ENCODE measurements at places on chromosomes 5 and 9.

DNA sequence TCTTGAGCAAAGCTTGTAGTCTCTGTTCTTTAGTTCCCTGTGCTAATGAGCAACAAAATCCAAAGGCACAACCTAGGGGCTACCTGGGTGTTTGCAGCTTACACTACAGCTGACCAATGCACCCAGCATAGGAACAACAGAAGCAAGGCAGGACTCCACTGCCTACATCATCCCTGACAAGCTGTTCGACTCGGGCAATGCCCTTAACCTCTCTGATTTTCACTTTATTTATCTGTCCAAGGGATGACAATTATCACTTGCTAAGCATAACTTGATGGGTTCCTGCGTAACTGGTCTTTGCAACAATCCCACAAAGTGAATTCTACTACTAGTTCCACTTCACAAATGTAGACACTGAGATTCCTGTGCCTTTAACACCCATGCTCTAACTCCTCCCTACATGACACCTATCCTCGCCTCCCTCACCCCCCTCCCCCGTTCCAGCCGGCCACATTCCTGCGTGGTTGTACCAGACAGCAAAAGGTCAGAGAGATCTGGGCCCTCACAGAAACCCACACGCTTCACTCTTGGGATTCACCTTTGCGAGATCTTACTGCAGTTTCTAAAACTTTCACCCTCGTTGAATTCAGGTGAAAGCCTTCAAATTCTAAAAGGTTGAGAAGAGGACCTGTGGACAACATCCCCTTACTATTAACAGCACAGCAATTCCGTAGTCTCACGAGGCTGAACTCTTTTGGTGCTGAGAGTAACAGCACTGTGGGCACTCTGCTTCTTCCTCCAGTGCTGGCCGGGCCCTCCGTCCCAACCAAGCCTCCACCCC lies 995 bp downstream of the IPPK start:
- peak; percentile 46 for DNase-seq

DNA sequence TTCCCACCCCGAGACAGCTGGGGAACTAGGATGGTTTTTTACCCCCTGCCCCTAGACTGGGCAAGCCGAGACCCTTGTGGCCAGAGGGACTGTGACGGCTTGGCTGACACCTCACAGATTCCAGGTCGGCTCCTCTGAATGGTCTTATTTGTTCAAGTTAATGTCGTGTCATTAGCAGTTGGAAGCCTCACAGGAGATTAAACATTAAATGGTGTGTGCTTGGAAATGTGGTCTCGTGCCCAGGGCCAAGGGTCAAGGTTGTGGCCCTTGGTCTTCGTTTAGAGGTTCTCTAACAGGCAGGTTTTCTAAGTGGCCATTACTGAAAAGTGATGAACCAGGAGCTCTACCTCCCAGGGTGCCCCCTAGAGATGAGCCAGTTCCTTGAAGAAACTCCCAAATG lies 61.2 kb upstream of the RXRA start:
- DNase-seq = no peak

DNA sequence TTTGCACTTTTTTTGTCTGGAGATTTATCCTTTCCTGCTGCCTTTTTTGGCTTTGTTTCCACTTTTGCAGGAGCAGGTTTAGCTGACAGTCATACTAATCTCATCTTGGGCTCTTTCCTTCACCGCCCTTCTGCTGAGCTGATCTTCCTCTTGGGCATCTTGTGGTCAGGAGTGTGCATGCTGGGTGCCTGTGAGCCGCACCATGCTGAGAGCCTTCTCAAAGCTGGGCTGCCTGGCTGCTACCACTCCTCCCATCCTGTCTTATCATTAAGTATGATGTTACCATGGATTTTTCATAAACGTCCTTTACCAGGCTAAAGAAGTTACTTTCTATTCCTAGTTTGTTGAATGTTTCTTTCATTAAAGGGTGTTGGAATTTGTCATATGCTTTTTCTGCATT lies 49.5 kb upstream of the MCCC2 start:
- no peak for DNase-seq

GRCh38 chr9:93819905-93820304 lies 135.2 kb downstream of the BARX1 start:
- no peak for DNase-seq

DNA sequence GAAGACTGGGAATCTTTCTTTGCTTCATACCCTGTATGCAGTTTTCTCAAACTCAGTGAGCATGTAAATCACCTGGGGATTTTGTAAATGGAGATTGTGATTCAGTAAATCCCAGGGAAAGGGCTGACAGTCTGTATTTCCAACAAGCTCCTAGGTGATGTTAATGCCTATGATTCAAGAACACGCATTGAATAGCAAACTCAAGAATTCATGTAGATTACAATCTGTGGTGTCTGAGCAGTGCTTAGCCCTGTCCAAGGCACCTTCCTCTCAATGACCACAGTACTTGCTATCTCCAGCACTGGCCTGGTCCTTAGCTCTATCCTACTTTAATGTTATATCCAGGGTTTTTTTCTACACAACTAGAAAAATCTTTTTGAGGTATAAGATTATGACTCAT lies 721.4 kb upstream of the MEF2C start:
- DNase-seq = no peak

DNA sequence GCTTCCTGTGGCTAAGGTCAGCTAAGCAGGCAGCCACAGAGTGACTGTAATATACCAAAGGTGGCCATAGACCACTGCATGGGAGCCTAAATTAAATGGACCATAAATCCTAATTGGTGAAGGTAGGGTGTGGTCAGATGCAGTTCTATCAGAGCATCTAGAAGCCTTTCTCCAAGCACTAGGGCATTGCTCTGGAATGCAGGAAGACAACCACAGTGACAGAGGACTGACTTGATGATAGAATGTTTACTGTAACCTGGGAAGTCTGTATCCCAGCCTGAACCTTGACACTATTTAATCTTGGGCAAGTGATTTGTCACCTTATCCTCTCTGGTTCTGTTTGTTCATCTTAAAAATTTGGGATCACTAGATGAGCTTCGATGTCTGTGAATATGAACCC lies 2.3 kb downstream of the FBXO38 start:
- no peak for DNase-seq

GRCh38 chr9:137050570-137050969 lies 3.3 kb downstream of the ENTPD2 start:
- DNase-seq = no peak

- no peak for DNase-seq
These were observed 191.1 kb downstream of the OLFM1 start for GRCh38 chr9:135278586-135278985.

All from T-helper 2 cell (primary cell).